ENCODE measurements at places on chromosomes 3 and 15.

- DNase-seq: no peak
Observed at GRCh38 chr15:42206406-42206805, 1.7 kb downstream of the VPS39 start.

GRCh38 chr15:58063614-58064013 lies 1.9 kb downstream of the ALDH1A2 start:
- no peak for DNase-seq

DNA sequence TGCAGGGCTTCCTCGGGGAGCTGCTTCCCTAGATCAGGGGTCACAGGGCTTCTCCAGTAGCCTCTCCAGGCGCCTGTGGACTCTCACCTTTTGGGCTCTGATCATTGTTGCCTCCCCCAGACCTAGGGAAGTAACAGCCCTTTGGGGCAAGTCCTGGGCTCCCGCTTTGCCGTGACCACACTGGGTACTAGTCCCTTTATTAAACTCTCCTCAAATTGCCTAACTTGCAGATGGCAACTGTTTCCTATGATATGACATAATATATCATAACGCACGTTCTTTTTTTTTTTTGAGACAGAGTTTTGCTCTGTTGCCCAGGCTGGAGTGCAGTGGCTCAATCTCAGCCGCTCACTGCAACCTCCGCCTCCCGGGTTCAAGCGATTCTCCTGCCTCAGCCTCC lies 17.9 kb upstream of the NRROS start:
- DNase-seq: no peak

DNA sequence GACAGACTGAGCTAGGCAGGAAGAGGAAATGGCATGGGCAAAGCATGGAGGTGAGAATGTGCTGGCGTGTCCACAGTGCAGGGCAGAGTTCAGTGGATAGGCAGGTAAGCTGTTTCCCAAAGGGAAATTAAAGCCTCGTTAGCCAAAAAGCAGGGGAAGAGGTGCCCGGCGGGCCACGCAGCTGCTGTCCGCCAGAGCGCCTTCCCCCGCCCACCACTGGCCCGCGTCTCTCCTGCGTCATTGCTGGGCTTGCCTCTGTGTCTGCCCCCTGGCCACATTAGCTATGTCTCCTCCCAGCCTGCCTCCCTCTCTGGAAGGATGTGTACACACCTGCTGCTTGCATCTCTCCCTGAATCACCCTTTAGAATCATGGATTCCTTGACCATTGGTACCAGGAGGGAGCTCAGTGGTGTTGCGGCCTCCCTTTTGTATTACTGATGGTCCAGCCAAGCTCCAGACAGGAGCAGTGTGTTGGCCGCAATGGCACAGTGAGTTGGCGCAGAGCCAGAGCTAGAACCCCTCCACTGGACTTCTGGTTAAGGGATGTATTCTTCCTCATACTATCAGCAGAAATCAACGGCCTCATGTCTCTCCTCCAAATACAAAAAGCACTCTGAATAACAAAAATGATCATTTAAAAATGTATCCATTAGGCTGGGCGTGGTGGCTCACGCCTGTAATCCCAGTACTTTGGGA lies 26.6 kb downstream of the SLC28A1 start:
- DNase-seq: no peak

DNA sequence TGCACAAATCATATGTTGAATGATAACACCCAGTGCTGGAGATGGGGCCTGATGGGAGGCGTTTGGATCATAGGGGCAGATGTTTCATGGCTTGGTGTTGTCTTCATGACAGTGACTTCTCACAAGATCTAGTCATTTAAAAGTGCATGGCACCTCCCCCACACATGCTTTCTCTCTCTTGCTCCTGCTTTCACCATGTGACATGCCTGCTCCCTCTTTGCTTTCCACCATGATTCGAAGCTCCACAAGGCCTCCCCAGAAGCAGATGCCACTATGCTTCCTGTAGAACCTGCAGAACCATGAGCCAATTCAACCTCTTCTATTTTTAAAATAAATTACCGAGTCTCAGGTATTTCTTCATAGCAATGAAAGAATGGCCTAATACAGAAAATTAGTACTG lies 17.8 kb upstream of the SH3BP5 start:
- no peak for DNase-seq

DNA sequence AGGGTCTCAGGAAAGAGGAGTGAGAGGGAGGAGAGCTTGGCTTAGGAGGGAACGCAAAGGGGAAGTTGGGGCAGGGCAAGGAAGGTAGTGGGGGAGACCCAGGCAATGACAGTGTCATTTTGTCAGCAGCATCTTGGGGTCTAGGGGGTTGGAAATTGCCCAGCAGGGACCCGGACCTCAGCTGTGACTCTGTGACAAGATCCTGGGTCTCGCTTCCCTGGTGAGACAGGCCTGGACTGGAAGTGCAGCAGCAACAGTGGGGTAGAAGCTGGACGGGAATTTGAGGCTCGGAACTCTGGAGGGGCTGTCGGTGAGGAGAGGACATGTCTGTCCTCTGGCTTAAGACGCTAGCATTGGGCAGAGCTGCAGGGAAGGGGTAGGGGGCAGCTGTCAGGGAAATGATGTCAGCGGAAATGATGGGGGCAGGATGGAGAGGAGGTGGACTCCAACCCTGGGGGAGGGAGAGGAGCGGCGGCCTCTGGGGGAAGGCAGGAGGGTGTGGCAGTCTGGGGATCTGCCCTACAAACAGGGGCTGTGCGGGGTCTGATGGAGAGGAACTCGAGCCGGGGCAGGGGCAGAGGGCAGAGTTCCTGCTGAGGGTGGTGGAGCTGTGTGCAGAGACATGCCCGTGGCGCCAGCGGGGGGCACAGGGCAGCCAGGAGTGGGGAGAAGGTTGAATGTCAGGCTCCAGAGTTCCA lies 12.3 kb downstream of the ANPEP start:
- no peak for DNase-seq

- DNase-seq: no peak
Observed at GRCh38 chr3:195060531-195061291, 210.2 kb downstream of the XXYLT1 start.

- no peak for DNase-seq
Observed at GRCh38 chr3:43215663-43216275, 70.6 kb upstream of the SNRK start.

GRCh38 chr3:59436164-59436958 lies 386.5 kb upstream of the CFAP20DC start:
- no peak for DNase-seq

- no peak for DNase-seq
Observed at GRCh38 chr3:89138048-89138447, 30.6 kb downstream of the EPHA3 start.
